ENCODE measurements at places on chromosomes 5 and 9.

- DNase-seq, result no peak
These were observed 513.6 kb upstream of the C9orf72 start for GRCh38 chr9:28086881-28087280.

DNA sequence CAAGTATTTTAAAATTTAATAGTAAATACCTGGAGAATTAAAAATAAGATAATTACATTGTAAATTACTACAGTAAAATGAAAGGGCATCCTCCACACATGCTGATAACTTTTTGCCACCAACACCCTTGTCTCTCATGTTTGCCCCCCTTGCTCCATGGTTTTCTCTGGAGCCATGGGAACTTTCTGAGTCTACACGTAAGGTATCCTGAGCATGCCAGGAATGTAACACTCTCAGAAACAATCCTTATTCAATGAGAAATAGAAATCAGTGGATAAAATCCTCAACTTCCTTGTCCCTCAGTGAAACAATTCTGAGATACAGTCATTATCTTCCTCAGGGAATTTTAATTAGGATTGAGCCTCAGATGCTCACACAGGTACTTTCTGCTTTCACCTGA is 108.9 kb downstream of the IZUMO3 start:
- DNase-seq, result peak; percentile 98

GRCh38 chr5:147504011-147504410 is 5.9 kb downstream of the DPYSL3 start:
- DNase-seq, result no peak

- DNase-seq, result peak; percentile 6
These were observed 242.3 kb upstream of the PTGER4 start for GRCh38 chr5:40437452-40437861.

- DNase-seq, result no peak
These were observed 653.7 kb downstream of the NR2F1-AS1 start for GRCh38 chr5:92927291-92927778.

- DNase-seq, result peak; percentile 23
These were observed 245.4 kb upstream of the ANKH start for GRCh38 chr5:15116996-15117395.

DNA sequence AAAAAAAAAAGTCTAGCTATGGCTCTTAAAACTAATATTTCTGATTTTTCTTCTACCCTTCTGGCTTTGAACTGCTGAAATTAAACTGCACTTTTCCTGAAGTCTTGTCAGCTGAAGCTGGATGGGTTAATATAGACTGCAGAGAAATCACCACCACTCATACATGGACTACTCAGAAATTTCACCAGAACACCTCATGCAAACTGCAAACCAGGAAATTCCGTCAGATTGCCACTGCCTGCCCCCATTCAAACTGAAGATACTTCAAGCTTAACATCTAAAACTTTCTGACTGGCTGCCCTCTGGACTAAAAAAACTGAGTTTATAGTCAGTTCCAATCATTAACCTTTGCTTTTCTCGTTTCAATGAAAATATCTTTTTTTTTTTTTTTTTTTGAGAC is 11.6 kb upstream of the ANXA2R start:
- DNase-seq, result no peak

Measured in mesendoderm (in vitro differentiated cells).